ENCODE measurements at places on chromosomes 12 and 14. TPM values are rescaled to one million over a fixed set of nuclear protein-coding genes. Genes with fewer than 3 reads are reported as not detected.

- no peak for DNase-seq
These were observed 29.5 kb upstream of the CISTR start for GRCh38 chr12:53781228-53781801.

DNA sequence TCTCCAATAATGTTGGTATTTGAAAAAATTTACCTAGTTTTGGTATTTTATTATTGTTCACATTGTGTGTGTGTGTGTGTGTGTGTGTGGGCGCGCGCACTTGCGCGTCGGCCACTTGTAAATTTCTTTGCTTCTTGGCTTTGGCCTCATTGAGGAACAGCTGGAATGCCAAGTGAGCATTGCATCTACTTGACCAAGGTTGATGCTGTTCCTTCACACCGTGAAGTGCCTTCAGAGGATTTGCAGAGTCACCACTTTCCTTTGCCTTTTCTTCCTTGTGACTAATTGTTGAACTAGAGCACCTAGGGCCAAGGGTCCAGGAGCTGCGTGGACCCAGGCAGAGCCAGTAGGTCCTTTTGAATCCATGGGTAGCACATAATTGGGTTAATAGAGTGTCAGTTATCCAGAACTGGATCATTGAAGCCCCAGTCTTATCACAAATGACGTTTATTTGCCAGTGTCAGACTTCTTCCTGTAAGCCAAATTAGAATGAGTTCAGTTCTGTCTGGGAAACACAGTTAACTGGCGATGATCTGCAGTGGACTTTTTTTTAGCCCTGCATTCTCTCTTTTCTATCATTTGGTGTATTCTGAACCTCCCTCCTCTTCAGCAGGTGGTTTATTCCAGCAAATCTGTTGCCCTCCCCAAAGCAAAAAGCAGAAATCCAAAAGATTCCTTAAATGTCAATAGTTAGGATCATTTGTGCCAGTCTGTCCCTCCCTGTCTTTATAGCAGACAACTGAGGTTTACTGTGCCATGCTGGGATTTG lies 2.6 kb downstream of the PPP2R5C start:
- DNase-seq, result no peak

GRCh38 chr12:108335349-108336119 lies 3.6 kb downstream of the CMKLR1 start:
- no peak for DNase-seq

GRCh38 chr12:101297661-101298060 lies 17.8 kb downstream of the UTP20 start:
- peak; percentile 62 for DNase-seq

DNA sequence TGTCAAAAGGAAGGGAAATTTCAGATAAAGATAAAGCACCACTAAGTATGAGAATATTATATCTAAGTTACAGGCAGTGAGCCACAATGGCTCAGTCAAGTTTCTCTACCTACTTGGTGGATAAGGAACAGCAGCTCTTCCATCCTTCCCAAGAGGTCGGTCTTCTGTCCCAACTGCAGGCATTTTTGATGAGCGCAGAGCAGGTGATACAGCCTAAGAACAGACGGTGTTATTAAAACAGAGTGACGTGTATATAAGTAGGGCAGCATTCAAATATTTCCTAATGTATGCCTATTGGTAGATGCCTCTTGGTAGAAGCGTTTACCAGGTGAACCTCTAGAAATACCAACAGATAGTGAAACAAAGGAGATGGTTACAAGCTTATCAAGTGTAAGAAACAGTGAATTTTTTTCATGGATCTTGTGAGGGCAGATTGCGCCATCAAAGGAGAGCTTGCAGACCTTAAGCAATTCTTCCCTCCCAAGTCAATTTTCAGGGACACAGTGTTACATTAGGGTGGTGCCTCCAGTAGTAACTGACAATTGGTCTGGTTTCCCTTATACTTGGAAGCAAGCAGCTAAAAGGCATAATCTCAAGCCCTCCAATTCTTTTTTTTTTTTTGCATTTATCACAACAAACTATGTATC lies 274.5 kb downstream of the MED13L start:
- no peak for DNase-seq

DNA sequence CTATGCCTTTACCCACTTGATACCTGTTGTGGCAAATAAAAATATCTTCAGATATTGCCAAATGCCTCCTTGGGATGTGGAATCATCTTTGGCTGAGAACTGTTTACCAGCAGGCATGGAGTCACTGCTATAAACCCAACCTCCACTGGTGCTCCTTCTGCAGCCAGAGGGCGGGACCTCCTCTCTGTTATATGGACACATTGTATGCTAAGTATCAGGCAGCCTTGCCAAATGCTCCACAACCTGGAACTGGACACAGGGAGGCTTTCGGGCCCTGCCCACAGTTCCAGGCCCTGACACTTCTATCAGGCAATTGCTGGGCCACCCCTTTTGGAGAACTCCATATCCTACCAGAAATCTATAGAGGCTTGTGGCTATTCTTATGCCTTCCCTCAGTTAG lies 201.0 kb downstream of the TMX1 start:
- no peak for DNase-seq

GRCh38 chr12:111451649-111452129 lies 46.0 kb downstream of the SH2B3 start:
- peak; percentile 58 for DNase-seq

DNA sequence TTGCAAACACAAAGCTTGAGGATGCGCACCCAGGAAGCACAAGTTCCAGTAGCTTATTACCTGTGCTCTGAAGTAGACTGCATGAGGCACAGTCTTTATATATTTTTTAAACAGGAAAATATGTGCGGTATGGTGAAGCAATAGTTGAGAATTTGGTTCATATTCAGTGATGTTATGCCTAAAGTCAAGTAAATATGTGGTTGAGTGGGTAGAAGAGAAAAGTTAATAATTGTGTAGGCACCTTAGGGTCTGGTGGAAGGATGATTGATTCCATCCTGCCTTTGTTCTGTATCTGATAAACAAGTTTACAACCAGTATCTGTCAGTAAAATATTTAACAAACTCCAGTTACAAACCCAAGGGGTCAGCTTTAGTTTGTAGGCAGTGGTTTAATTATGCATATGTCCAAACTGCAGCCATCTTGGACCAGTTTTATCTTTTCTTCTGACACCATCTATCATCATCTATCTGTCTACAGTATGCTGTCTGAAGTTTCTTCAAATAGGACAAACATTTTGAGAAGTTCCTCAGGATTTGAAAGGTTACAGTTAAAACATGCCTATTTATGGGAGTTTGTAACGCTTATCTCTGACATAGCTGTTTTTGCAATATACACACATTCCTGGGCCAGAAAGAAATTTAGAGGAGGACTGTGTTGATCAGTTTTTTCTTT lies 10.8 kb downstream of the SINHCAF start:
- no peak for DNase-seq

DNA sequence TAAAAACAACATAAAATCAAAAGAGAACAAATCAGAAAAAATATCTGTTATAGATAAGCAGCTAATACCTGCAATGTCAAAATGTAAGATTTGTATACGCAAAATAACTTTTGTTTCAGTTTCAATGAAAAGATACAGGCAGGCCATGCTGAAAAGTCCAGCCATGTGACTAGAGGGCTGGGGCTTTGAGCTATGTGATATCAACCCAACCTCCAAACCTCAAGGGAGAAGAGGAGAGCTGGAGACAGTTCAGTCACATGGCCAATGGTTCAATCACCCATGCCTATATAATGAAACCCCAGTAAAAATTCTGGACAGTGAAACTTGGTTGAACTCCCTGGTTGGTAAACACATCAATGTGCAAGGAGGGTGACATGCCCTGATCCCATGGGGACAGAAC lies 5.3 kb downstream of the COX16 start:
- no peak for DNase-seq

GRCh38 chr14:74641601-74642391 lies 29.8 kb upstream of the LTBP2 start:
- DNase-seq, result no peak

DNA sequence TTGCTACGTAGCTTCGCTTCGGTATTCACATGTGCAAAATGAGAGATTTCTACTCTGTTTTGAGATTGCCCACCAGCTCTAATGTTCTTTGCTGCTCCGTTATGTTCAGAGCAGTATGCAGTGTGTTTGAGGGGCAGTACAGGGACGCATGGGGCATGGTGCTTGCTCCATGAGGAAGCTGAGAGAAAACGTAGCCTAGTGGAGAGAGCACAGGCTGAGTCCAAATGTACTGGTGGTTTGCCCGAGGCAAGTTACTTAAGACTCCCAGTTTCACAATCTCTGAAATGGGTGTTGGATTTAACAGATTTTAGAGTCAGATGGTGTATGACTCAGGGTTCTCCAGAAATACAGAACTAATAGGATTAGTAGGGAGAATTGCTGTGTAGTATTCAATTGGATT lies 310.5 kb downstream of the ETNK1 start:
- DNase-seq, result peak; percentile 68

DNA sequence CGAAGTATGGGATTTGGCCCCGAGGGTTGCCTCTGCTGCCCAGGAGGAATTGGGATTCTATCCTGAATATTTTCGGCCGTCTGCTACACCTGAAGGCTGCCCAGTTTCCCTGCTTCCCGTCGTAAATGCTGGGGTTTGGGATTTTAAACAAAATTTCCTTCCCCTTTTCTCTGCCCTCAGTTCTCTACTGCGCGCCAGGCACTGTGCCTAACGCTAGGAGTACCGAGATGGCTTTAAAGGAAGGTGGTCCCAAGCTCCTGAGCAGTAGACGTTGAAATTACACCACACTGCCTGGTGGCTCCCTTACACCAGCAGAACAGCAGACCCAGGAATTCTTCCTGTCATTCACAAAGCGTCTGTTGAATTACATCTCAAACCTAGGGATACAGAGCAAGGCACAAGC lies 566 bp upstream of the PRDM4 start:
- DNase-seq, result no peak

DNA sequence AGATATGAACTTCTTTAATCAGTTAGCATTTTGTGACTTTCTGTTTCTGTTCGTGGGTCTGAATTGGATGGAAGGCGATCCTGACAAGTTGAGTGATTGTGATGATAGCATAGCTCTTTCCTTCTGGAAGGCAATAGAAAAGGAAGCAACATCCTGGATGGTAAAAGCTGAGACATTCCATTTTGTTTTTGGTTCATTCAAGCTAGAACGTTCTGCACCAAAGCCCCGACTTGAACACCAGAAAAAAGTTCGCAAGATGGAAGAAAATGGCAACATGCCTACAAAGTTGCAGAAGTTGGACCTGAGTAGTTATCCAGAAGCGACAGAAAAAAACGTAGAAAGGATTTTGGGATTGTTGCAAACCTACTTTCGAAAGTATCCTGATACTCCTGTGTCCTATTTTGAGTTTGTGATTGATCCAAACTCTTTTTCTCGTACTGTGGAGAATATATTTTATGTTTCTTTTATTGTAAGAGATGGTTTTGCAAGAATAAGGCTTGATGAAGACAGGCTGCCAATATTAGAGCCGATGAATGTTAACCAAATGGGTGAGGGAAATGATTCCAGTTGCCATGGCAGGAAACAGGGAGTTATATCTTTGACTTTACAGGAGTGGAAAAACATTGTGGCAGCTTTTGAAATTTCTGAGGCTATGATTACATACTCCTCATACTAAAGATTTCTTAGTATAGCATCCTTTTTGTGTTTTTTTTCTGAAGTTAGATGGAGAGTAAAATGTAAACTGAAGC lies 896 bp downstream of the EID3 start:
- no peak for DNase-seq

GRCh38 chr12:89783359-89784060 lies 74.9 kb upstream of the ATP2B1 start:
- DNase-seq, result no peak

- peak; percentile 4 for DNase-seq
These were observed 441.8 kb upstream of the FLRT2 start for GRCh38 chr14:85088192-85088591.

DNA sequence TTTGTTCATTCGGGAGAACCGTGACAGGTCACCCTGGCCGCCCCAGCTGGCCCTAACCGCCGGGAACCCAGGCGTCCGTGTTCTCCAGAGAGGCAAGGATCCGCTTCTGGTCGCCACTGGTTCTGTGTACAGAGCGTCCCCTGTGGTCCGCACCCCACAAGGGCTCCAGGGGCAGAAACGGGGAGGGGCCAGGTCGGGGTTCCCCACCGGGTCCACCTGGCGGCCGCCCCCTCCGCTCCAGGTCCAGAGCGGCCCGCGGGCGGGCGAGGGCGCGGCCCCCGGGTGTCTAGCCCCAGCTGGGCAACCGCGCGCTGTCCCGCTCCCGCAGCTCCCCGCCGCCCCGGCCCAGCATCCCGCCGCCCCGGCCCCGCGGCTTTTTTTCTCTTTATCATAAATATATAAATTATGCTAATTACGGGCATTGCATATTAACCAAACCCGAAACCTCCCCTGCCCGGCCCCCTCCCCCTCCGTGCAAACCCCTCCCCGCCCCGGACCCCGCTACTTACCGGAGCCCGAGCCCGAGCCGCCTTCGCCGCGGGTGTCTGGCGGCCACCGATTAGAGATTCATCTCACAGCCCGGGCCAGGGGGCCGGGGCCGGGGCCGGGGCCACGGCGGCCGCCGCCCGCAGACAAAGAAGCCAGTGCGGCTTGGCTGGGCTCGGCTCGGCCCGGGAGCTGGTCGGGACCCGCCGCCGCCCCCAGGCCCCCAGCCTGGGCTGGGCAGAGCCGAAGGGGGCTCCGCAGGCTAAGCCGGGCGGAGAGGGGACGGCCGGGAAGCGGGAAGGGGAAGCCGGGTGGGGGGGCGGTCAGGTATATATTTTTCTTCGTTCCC lies 512 bp downstream of the POU6F1 start:
- no peak for DNase-seq

DNA sequence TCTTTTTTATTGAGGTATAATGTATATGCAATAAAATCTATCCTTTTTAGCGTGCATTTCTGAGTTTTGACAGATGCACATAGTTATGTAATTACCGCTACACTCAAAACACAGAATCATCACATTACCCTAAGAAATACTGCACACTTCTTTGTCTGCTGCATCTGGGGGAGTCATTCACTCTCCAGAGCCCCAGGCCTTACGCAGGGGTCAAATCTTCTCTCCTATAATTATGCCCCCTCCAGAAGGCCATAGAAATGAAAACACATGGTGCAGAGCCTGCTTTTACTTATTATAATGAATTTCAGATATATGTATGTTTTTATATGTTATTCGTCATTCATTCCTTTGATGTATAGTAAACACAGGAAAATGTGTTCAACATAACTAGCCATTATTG lies 296.5 kb upstream of the TMEM132C start:
- DNase-seq, result no peak

GRCh38 chr14:59332727-59333126 lies 132.5 kb downstream of the GPR135 start:
- no peak for DNase-seq

GRCh38 chr12:13173012-13173932 lies 23.3 kb upstream of the EMP1 start:
- DNase-seq, result no peak

ACSM4 gene
- total RNA-seq, result not detected

NEK9 gene
- total RNA-seq, result 32.6 TPM

TMPRSS12 gene
- not detected for total RNA-seq

LUM gene
- total RNA-seq, result 18.5 TPM

SLC25A47 gene
- total RNA-seq, result not detected

ENDOU gene
- total RNA-seq, result 0.37 TPM

FSCB gene
- not detected for total RNA-seq

LHX5 gene
- 0.40 TPM for total RNA-seq

LRIG3 gene
- 13.0 TPM for total RNA-seq

ALDH2 gene
- 14.9 TPM for total RNA-seq

Data from NCI-H460 (cell line).